Aorta (tissue), 5 donors: ENCODE measurements at places on chromosomes 7 and 10. TPM values are rescaled to one million over a fixed set of nuclear protein-coding genes. Genes with fewer than 3 reads are reported as not detected.

The PAPOLB gene
- 0.25 TPM for polyA plus RNA-seq

The ARHGEF35 gene
- polyA plus RNA-seq = 11.3 TPM

The TET1 gene
- polyA plus RNA-seq = 0.25 TPM

The C7orf33 gene
- not detected for polyA plus RNA-seq
